NCI-H748 treated with DMSO at 0.1 percent for 48 hours (cell line): ENCODE measurements at places on chromosomes 6 and 20.

- peak; percentile 22 for DNase-seq
Observed at GRCh38 chr6:56387621-56388414, 140.4 kb upstream of the COL21A1 start.

DNA sequence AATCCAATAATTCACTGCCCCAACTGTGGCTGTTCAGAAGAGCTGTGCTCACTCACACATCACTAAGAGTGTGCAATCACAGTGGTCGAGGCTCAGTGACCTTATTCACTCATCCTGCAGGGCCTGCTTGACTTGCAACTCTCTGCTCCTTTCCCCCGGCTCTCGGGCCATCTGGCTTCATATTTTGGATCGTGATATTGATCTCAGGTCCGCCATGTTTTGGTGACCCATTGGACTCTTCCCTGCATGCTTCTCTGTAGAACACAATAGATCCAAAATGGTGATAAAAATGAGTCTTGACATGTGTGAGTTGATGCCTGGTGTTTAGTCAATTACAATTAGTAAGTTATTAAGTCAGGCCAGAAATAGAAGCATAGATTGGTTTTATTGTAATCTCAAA, 313.9 kb upstream of the SOX4 start:
- DNase-seq = no peak

DNA sequence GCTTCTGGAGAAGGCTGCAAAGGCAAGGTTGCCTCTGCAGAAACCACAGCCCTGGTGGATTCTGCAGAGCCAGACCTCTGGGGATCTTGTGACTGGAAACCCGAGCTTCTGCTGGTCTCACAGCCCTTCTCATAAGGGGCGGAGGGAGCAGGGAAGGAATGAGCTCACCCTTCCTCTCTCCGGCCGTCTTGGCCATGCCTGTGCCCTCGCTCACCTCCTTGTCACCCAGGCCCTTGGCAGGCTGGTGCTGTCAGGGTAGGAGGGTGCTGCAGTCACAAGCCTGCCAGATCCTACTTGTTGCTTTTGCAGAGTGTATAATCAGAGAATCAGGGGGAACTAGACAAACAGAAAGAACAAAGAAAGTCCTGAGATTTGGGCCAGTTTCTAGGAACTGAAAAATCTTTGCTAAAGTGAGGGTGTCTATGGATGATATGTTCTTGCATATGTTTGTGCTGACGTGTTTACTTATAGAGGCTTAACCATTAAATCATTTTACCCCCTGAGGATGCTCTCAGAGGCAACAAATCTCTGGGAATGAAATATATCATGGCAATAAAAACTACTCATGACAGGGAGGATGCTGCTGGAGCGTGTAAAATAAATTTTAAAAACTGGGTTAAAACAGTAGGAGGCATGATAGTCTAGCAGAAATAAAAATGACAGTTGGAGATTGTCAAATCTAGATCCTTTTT, 244.9 kb upstream of the SOX4 start:
- no peak for DNase-seq

DNA sequence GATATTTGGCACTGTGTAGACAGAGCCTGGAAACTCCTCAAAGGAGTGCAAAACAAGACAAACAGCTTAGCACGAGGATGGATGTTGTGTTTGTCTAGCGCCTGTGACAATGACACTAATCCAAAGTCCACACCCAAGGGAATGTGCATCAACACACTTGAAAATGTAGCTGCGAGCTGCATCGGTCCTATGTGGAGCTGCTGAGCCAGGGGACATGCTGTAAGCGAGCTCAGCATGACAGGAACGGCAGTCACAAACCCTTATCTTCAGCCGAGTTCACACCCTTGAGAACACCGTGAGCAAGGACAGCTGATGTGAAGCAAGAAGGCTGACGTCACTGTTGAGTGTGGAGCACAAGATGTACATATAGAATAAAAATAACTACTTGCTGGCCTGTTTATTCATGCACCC, 684.3 kb downstream of the QKI start:
- DNase-seq = no peak

- DNase-seq = no peak
Observed at GRCh38 chr6:150299873-150300485, 68.8 kb upstream of the IYD start.

- DNase-seq = no peak
Observed at GRCh38 chr6:47133230-47134000, 91.3 kb upstream of the ADGRF1 start.

GRCh38 chr6:99471638-99472037, 43.6 kb downstream of the USP45 start:
- DNase-seq = no peak

DNA sequence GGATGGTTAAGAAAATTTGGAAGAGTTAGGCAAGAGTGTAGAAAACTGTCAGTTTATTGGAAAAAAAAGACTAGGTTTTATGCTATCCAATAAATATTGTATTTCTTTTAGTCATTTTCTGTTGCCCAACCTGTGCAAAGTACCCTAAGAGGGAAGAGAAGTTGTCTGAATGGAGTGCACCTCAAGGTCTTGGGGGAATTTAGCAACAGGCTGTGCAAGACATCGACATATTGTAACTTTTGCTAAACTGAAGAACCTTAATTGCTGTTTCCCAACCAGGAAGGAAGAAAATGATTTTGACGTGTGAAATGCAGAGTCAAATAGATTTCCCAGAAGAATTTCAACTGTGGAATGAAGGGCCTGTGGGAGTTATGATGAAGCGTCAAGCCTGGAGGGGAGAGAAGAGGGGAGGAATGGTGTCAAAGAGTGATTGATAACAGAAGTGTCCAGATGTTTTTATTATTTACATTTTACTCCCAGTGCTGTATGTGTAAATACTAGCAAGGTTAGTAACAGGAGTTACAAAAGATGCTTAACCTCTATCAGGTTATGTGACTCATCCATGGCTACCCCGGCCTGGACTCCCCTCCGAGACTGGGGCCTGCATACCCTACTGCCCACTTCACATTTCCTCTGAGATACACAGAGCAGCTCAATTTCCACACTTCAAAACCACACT, 246.8 kb downstream of the MYLK4 start:
- no peak for DNase-seq
